ENCODE measurements at places on chromosomes 2 and 18.

DNA sequence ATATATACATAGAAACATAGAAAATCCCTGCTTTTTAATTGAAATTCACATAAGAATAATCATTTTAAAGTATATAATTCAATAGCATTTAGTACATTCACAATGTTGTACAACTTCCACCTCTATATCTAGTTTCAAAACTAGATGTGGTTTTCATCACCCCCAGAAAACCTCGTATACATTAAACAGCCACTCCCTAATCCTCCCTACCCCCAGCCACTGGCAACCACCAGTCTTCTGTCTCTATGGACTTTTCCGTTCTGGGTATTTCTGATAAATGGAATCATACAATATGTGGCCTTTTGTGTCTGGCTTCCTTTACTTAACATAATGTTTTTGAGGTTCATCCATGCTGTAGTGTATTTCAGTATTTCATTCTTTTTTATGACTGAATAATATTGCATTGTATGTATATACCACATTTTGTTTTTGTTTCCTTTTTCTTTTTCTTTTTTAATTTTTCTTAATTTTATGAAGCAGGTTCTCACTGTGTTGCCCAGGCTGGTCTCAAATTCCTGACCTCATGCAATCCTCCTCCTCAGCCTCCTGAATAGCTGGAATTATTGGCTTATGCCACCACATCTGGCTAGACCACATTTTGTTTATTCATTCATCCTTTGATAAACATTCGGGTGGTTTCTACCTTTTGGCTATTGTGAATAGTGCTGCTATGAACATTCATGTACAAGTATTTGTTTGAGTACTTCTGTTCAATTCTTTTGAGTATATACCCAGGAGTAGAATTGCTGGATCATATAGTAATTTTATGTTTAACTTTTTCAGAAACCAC, 50.6 kb upstream of the RNF152 start:
- peak; percentile 25 for DNase-seq

- no peak for DNase-seq
These were observed 567.4 kb downstream of the ARHGAP15 start for GRCh38 chr2:143696651-143697050.

GRCh38 chr18:11167778-11168177, 18.4 kb upstream of the PIEZO2 start:
- DNase-seq, result peak; percentile 32

DNA sequence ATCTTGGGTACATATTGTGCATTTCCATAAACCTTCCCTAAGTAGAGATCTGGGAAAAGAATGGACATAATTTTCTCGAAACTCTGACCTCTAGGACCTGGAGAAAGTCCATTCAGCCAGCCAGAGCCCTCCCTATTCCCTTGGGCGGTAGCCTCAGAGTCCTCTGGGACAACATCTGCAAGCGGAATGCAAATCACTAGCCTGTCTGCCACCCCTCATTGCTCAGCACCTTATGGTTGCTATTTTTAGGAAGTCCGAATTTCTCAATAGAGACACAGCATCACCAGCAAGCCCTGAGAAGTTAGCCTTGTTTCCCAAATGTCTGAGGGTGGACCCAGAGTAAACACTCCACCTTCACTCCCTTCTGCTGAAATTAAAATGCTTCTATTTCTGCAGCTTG, 17.6 kb upstream of the CD28 start:
- peak; percentile 85 for DNase-seq

All from cardiac fibroblast (primary cell).